CD8-positive, alpha-beta memory T cell (primary cell): ENCODE measurements at places on chromosomes 5 and 9. TPM values are rescaled to one million over a fixed set of nuclear protein-coding genes. Genes with fewer than 3 reads are reported as not detected.

DNA sequence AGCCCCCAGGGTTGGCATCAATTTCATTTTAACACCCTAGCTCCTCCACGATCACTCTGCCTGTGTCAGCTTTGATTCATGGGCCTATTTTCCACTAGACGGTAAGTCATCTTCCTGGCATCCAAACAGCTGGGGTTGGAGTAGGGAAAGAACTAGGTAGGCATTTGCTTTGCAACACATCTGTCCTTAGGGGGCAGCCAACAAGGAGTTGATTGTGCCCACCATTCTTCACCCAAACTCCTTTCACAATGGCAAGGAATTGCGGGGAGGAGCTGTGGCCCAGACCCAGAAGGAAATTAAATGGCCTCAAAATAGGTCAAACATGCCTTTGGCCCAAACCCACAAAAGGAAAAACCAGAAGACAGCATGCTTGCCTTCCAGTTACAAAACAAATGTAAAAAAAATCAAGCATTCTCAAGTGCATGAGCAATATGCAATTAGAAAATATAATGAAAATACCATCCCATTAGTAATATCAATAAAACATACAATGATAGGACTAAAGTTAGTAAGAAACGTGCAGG is 71.8 kb downstream of the NRG2 start:
- H3K36me3 ChIP-seq, result no peaks in the 10 kb centered on the region
- H3K27me3 ChIP-seq, result no peaks in the 10 kb centered on the region
- H3K4me1 ChIP-seq, result no peaks in the 10 kb centered on the region
- H3K27ac ChIP-seq, result no peak overlapping the region

- no peaks in the 10 kb centered on the region for H3K27me3 ChIP-seq
- no peaks in the 10 kb centered on the region for H3K4me1 ChIP-seq
- no peak overlapping the region for H3K4me3 ChIP-seq
- peaks cover 40% of the 10 kb centered on the region for H3K36me3 ChIP-seq
- DNase-seq, result no peak
- H3K27ac ChIP-seq, result no peak overlapping the region
Observed at GRCh38 chr5:146466521-146467349, 19.6 kb downstream of the TCERG1 start.

- no peaks in the 10 kb centered on the region for H3K4me1 ChIP-seq
- no peaks in the 10 kb centered on the region for H3K27me3 ChIP-seq
- no peak overlapping the region for H3K27ac ChIP-seq
- no peak for DNase-seq
- H3K36me3 ChIP-seq, result no peaks in the 10 kb centered on the region
- no peak overlapping the region for H3K4me3 ChIP-seq
Observed at GRCh38 chr9:68551191-68551590, 10.5 kb upstream of the TMEM252 start.

Gene MARVELD2
- polyA plus RNA-seq, result 1.4 TPM

- H3K36me3 ChIP-seq, result no peaks in the 10 kb centered on the region
- H3K27ac ChIP-seq, result no peak overlapping the region
- no peak for DNase-seq
- H3K27me3 ChIP-seq, result no peaks in the 10 kb centered on the region
- H3K4me3 ChIP-seq, result no peak overlapping the region
Observed at GRCh38 chr5:135599421-135600151, 20.8 kb upstream of the CXCL14 start.

GRCh38 chr5:90424245-90424644 is 14.7 kb upstream of the CETN3 start:
- H3K4me1 ChIP-seq, result no peaks in the 10 kb centered on the region
- no peaks in the 10 kb centered on the region for H3K36me3 ChIP-seq
- H3K27ac ChIP-seq, result no peak overlapping the region
- no peak for DNase-seq

DNA sequence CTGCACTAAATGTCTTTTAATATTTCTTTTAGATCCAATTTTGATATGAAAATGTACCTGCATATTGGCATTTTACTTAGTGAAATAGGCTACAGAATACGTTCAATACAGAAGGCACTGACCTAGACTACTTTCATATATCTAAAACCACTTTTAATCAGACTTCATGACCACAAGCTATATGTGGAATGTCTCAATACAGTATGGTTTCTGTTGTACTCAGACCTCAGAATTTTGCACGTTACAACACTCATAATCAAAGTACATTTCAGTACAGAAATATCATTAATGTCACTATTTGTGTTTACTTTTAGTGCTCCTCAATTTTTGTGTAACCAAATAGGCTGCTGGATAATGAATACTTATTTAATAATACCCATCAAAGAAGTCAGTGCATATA is 74.8 kb downstream of the MEF2C start:
- no peaks in the 10 kb centered on the region for H3K36me3 ChIP-seq
- no peak overlapping the region for H3K4me3 ChIP-seq
- no peaks in the 10 kb centered on the region for H3K4me1 ChIP-seq
- no peak overlapping the region for H3K27ac ChIP-seq
- DNase-seq, result no peak
- no peaks in the 10 kb centered on the region for H3K27me3 ChIP-seq

Gene CBY3
- polyA plus RNA-seq, result not detected

Gene BRINP1
- not detected for polyA plus RNA-seq

DNA sequence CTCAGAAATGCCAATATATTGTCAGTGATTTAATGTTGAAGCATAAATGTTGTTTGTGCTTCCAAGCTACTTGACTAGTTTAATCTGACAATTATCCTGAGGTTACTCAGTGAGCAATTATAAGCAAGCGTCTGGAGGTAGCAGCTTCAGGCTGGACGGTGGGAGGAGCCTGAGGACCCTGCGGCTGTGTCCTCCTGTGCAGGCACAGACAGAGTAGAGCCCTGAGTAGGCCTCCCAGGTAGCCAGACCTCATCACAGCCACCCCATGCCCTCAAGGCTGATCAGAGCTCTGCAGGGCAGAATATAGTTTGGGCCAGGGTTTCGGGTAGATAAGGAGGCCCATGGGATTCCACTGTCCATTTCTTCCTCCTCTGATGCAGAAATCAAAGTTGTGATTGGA is 153.6 kb downstream of the DRD1 start:
- no peak overlapping the region for H3K27ac ChIP-seq
- no peaks in the 10 kb centered on the region for H3K4me1 ChIP-seq
- H3K4me3 ChIP-seq, result no peak overlapping the region

DNA sequence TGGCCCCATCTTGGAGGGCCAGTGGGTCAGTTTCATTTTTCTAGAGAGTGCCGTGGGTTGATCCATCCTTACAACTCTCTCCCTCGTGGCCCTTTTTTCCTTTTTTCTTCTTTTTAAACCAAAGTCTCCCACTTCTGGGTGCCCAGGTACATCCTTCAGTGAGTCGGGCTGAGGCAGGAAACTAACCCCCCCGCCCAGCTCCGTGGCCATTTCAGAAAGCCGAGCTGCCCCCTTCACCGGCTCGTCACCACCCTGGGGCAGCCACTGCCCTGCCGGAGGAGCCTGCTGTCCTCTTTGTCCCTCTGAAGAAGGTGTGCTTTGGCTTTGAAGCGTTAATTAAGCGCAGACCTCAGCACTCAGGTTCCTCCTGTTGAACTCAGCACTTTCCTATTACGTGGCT is 5.2 kb downstream of the CFAP77 start:
- peaks cover 49% of the 10 kb centered on the region for H3K27me3 ChIP-seq
- H3K4me1 ChIP-seq, result peaks cover 20% of the 10 kb centered on the region
- no peak for DNase-seq
- H3K27ac ChIP-seq, result no peak overlapping the region

Gene RGS7BP
- polyA plus RNA-seq, result 0.40 TPM

- no peaks in the 10 kb centered on the region for H3K36me3 ChIP-seq
- no peak overlapping the region for H3K27ac ChIP-seq
- H3K27me3 ChIP-seq, result no peaks in the 10 kb centered on the region
- H3K4me1 ChIP-seq, result no peaks in the 10 kb centered on the region
Observed at GRCh38 chr9:112540800-112541199, 54.2 kb downstream of the KIAA1958 start.

DNA sequence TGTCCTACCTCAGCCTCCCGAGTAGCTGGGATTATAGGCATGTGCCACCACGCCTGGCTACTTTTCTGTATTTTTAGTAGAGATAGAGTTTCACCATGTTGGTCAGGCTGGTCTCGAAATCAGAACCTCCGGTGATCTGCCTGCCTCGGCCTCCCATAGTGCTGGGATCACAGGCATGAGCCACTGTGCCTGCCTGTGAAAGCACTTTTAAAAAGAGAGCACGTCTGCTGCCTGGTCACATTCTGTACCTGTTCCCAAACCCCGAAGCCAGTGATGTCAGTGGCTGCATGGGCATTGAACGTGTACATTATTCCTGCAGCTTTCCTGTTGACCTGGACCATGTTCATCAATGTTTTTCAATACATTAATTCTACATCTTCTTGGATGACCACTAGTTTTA is 35.1 kb upstream of the SIMC1 start:
- H3K4me1 ChIP-seq, result no peaks in the 10 kb centered on the region
- no peak for DNase-seq
- H3K36me3 ChIP-seq, result no peaks in the 10 kb centered on the region
- H3K27me3 ChIP-seq, result no peaks in the 10 kb centered on the region
- no peak overlapping the region for H3K27ac ChIP-seq

GRCh38 chr9:6230037-6230780 is 14.6 kb downstream of the IL33 start:
- H3K27ac ChIP-seq, result no peak overlapping the region
- H3K4me3 ChIP-seq, result no peak overlapping the region
- no peaks in the 10 kb centered on the region for H3K4me1 ChIP-seq
- no peak for DNase-seq

DNA sequence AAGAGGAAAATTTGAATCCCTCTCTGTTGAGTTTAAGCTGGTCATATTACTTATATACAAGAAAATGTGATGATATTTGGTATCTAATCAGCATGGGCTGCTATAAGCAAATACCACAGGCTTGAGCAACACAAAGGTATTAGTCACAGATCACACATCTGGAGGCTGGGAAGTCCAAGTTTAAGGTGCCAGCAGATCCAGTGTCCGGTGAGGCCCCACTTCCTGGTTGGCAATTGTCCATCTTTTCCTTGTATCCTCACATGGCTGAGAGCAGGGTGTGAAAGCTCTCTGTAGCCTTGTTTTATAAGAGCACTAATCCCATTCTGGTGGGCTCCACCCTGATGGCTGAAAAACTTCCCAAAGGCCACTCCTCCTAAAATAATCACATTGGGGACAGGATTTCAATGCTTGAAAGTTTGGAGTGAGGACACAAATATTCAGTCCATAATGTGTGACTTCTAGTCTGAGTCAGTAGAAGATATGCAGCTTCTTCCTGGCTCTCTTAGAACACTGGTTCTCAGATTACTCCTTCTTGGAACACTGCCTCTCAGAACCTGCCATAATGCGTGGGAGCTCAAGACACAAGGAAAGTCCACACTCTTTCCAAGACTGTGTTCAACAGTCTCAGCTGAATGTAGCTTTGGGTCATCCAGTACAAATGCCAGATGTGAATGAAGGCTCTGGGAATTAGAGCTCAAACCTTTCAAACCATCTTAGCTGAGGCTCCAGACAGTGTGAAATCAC is 124.1 kb downstream of the PRDM9 start:
- H3K27ac ChIP-seq, result no peak overlapping the region
- no peaks in the 10 kb centered on the region for H3K4me1 ChIP-seq
- no peaks in the 10 kb centered on the region for H3K27me3 ChIP-seq
- no peak for DNase-seq

DNA sequence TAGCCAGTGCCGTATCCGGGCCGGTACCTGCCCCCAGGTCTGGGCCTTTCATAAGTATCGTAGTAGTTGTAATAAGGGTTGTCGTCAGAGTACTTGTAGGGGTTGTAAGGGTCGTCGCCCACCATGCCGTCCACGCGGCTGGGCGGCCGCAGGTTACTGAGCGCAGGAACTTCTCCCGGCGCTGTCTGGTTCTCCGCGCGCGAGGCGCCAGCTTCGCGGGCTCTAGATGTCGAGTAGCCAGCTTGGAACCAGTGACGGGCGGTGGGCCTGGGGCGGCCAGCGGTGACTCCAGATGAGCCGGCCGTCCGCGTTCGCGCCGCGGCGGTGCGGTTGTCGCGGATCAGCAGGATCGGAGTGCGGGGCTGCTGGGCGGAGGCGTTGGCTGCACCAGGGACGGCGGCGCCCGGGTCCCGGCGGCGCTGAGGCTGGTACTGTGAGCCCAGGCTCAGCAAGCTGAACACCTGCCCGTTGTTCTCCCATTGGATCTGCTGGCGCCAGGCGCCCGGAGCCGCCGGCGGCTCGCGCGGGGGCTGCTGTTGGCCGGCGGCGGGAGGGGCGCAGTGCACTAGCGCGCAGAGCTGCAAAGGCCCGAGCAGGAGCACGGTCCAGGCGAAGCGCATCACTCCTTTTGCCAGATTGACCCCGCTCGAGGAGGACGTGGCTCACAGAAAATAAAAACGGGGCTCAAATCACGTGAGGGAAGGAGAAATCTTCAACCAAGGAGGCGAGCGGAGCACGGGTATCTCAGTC is 518 bp downstream of the LOX start:
- no peak overlapping the region for H3K4me3 ChIP-seq
- DNase-seq, result no peak

Gene ASS1
- not detected for polyA plus RNA-seq

Gene IL17B
- polyA plus RNA-seq, result not detected

GRCh38 chr9:134606951-134607731 is 34.5 kb upstream of the COL5A1 start:
- no peak overlapping the region for H3K27ac ChIP-seq
- no peaks in the 10 kb centered on the region for H3K27me3 ChIP-seq
- no peaks in the 10 kb centered on the region for H3K4me1 ChIP-seq
- DNase-seq, result no peak

DNA sequence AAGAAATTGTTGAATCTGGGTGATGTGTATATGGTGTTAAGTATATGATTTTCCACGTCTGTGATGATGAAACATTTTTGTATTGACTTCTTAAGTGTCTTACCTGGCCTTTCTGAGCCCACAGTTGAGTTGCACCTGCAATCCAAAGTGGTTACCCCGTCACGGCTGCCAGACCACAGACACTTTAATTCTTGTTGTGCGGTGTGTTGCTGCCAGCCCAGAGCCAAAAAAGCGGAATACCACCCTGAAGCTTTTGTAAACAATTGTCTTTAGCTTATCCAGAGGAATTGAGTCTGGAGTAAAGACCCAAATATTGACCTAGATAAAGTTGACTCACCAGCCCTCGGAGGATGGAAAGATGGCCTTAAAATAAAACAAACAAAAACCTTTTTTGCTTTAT is 35.1 kb downstream of the MTAP start:
- no peak overlapping the region for H3K27ac ChIP-seq
- no peak overlapping the region for H3K4me3 ChIP-seq
- H3K36me3 ChIP-seq, result peaks cover 21% of the 10 kb centered on the region
- no peaks in the 10 kb centered on the region for H3K27me3 ChIP-seq
- DNase-seq, result no peak
